ENCODE measurements at places on chromosomes 1 and 21. TPM values are rescaled to one million over a fixed set of nuclear protein-coding genes. Genes with fewer than 3 reads are reported as not detected.

DNA sequence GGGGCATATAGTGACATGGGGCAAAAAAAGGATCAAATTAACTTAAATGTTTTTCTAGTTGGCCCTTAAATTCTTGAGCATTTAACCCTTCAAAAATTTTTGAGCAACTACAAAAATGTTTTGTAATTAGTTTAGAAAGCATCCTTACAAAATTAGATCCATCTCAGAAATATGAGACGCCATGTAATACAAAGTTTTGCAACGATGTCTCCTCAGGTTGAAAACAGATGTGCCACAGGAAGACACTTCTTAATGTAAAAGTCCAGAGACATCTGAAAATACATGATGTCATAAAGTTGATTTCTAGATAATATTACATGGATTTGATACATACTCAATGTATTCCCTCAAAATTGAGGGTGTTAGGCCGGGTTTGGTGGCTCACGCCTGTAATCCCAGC, 37.5 kb downstream of the CD46 start:
- no peak for DNase-seq

DNA sequence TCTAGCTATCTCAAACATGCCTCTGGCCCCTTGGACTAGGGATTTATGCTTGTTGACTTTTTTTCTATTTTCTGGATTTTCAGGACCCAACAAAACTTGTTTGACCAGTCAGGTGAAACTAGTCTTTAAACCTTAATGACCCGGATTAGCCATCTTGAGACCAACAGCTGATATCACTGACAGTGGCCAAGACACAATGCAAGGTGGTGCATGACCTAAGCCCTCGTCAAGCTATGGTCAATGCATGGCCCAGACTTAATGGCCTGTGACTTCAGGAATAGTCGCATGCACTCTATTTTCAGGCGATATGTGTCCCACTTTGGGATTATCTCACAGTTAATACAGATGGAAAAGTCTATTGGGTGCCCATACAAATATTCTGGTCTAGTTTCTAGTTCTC, 190.4 kb downstream of the ZBTB18 start:
- DNase-seq = no peak

- no peak for DNase-seq
Measured at GRCh38 chr1:30777904-30778153, 20.3 kb upstream of the LAPTM5 start.

GRCh38 chr1:60974524-60975372, 107.6 kb upstream of the NFIA start:
- DNase-seq = no peak

GRCh38 chr1:8166406-8166805, 140.3 kb upstream of the ERRFI1 start:
- no peak for DNase-seq

DNA sequence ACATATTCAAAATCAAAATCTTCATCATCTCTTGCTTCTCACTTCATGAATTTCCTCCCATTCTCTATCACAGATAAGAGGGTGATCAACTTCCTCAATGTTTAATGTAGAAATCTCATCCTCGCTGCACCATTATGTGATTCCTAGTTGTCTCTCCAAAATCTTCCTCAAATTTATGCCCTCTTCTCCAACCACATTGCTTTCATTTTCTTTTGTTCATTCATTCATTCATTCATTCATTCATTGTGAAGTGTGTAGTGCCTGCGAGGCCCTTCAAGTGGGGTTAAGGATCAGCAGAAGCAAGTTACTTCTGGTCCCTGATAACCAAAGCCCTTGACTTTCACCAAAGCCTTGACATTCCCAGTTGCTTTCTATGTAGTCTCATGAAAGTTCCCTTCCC, 33.5 kb upstream of the HIVEP3 start:
- DNase-seq = no peak

- no peak for DNase-seq
Measured at GRCh38 chr1:199490769-199491527, 536.6 kb upstream of the NR5A2 start.

GRCh38 chr1:78722947-78723346, 73.3 kb downstream of the IFI44 start:
- no peak for DNase-seq

- DNase-seq = no peak
Measured at GRCh38 chr1:232528472-232529089, 101.4 kb downstream of the SIPA1L2 start.

GRCh38 chr1:203640723-203641502, 14.3 kb downstream of the ATP2B4 start:
- no peak for DNase-seq

DNA sequence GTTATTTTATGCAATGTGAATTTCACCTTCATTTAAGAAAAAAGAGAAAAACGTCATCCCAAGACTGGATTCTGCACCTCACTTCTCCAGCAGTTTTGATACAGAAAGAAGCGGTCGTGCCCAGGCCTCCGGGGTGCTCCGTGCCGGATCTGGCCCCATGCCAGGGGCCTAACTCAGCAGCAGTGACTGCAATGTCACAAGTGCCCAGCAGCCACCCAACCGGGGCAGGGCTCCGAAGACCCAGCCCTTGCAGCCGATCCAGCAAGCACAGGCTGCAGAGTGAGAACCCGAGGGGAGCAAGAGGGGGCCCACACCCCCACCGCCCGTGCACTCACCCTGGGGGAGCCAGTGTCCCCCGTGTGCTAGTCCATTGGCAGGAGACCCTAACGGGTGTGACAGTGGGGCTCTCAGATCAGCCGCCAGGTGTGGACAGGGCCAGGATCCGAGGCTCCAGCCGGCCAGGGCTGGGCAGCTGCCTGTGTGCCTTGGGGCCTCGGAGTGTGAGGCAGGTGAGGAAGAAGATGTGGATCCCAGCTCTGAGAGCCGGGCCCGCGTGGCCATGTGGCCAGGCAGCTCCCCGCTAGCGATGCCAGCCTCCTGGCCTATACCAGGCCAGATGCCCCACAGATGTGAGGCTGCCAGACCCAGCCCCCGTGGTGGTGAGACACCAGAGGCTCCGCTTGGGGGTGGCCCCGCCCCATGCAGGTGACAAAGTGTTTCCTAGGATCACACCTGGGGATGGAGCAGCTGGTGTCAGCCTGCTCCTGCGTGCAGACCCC, 60.6 kb downstream of the MEGF6 start:
- no peak for DNase-seq

- no peak for DNase-seq
Measured at GRCh38 chr1:67332653-67333529, 25.2 kb downstream of the IL12RB2 start.

- no peak for DNase-seq
Measured at GRCh38 chr1:183880531-183881243, 75.8 kb downstream of the RGL1 start.

GRCh38 chr1:3431686-3432085, 22.8 kb upstream of the ARHGEF16 start:
- no peak for DNase-seq

DNA sequence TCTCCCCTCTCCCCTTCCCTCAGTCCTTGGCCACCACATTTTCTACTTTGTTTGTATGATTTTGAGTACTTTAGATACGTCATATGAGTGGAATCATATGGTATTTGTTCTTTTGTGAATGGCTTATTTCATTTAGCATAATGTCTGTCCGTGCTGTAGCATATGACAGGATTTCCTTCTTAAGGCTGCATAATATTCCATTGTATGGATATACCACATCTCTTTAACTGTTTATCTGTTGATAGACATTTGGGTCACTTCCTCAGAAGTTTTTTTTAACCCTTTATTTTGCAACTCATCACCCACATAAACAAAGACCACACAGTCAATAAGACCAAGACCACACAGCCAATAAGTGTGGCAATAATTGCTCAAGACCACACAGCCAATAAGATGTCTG, 24.9 kb downstream of the FAM163A start:
- no peak for DNase-seq

GRCh38 chr1:12542616-12543592, 75.1 kb downstream of the DHRS3 start:
- DNase-seq = no peak

DNA sequence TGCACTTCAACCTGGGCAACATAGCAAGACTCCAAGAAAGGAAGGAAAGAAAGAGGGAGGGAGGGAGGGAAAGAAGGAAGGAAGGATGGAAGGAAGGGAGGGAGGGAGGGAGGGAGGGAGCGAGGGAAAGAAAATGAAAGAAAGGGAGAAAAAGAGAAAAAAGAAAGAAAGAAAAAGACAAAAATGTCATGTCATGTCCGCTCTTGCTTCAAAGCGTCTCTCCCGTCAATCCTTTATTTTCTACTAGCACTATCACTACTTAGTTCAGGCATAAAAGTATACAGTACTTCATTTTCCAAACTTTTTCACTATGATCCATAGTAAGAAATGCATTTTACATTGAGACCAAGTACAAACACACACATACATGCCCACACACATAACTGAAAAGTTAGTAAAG, 64.7 kb downstream of the SH3GLB1 start:
- no peak for DNase-seq

DNA sequence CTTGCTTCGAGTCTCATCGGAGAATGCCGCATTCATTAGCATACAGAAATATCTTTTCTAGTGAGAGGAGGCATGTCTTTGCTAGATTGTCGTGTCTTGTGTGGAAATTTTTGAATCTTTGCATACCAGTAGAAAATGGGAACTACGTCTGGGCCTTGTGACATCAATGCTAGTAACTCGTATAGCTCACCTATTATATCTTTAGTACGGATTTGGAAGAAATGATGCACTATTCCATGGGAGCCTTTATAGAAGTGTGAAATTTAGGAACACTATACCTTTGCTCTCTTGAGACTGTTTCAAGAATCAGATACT, 835 bp downstream of the UHMK1 start:
- no peak for DNase-seq

DNA sequence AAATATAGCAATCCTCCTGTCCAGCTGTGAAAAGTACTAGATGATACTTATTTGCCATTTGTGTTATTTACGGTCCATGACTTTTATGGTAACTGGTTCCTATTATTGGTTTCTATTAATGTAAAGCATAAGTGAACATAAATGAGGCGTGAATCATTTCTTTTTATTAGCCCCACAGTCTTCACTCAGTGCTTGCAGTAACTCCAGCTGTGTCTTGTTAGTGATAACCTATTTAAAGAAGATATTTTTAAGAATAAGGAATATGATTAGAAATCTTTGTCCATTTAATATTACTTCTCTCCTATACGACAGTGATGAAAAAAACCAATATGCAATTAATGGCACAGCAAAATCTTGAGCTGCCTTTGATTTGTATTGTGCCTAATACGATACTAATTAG, 149.9 kb downstream of the SPATA17 start:
- no peak for DNase-seq

Gene TMEM54
- total RNA-seq = 715 TPM

Gene LAMB3
- total RNA-seq = 92.5 TPM

Gene SPRR5
- not detected for total RNA-seq

Gene DRAXIN
- total RNA-seq = 0.05 TPM

Gene EFCAB14
- 114 TPM for total RNA-seq

Gene PTPRC
- total RNA-seq = 11.2 TPM
